ENCODE measurements at places on chromosomes 2 and 18.

GRCh38 chr18:28002841-28003240, 174.1 kb downstream of the CDH2 start:
- no peak for DNase-seq

DNA sequence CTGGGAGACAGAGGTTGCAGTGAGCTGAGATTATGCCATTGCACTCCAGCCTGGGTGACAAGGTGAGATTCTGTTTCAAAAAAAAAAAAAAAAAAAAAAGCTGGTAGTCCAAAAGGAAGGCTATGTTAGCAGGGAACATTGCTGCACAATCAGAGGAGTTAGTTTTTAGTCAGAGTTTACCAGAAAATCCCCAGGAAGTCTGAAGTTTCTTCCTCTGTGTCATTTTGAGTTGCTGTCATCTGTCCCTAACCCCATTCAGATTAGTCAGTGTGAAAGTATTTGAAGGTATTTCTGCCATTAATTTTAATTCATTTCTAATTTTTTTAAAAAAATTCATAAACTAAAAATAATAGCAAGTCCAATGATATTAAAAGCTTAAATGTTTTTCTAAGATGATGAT, 33.5 kb upstream of the CERS6 start:
- no peak for DNase-seq

DNA sequence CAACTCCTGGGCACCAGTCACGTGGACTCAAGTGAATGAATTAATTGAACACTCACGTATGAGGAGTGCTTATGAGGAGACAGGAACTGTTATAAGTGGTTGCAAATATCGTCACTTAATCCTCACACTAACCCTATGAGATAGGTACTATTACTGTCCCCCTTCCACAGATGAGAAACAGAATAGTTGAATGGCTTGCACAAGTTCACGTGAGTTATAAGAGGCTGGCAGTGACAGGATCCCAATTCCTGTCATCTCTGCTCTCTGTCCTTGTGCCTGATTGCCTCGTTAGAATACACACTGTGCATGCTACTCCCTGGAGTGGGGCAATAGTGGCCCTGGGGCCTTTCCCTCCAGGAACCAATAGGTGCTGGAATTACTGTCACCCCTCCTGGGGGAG, 253.5 kb downstream of the DYSF start:
- no peak for DNase-seq

DNA sequence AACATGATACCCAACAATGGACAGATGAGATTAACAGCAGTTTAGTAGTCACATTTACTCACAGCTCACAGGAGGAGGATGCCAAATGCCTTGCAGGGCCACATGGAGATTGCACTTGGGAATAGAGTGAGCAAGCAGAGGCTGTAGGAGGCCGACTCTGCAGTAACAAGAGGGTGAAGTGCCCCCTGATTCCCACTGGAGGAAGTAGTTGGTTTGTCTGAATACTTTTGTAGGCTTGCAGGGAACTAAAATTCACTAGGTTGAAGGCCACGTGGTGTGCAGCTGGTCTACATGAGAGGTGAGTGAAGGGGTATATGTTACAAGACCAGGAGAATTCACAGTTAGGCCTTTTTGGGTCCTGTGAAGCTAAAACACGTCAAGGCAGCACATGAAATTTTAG, 419.3 kb upstream of the TNP1 start:
- no peak for DNase-seq

DNA sequence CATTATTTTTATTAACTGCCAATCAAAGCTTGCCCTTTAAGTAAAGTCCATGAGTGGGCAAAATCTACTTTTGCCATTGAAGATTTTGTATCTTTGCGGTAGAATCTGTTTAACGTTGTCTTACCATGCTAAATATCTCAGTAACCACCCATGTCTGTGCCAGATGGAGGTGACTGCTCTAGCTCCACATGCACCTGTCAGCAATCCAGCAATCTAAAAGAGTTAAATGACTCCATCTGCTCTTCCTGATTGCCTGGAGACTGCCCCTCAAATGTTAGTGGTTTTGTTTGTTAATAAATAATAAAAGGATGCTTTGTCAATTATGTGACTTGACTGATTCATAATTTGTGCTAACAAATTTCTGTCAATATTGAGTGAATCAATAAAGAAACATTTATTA, 141.7 kb downstream of the RBM43 start:
- no peak for DNase-seq

DNA sequence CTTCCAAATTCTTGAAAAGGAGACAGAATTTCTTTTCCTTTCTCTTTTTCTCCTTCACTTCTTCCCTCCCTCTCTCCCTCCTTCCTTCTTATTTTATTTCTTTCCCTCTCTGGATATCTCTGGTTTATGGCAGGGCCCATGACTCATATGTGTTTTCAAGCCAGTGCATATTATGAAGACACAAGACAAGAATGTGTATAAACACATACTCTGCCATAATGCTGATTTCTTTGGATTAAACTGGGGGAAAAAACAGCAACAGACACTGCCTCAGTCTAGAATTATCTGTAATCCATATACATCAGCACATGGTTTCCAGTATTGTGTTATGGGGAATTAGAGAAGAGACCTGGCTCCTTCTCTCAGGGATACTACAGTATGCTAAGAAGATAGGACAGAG, 82.8 kb upstream of the CPO start:
- DNase-seq, result no peak

DNA sequence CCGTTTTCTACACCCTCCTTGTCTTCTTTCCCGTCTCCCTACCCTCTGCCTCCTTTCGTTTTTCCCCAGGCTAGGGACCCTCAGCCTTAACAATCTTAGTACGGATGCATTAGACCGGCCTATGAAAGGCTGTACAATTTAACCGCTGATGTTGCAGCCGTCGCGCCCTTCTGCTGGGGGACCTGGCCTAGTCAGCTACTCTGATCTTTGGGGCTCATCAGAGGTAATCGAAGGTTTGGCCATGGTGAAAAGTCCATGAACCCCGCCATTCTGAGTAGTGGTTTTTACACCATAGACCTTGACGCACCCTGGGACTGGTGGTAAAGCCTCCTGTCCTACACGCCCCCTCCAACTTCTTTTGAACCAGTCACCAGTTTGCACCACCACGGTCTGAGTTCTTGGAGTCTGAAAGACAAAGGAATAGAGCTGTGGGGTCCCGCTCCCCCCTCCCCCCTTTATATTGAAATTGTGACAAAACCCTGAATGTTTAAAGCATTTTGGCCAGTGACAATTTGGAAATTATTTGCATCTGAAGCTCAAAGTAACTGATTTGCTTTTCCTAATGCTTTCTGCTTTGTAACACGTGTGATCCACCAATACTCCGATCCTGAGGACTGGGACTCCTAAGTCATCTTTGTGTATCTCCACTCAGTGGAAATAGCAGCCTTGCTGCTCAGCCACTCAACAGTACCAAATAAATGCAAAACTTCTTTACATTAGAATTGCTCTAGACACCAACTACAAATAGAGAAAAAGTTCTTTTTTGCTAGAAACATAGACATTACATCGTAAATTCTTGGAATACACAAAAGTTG, 642 bp upstream of the SRSF7 start:
- DNase-seq, result no peak

- no peak for DNase-seq
Observed at GRCh38 chr2:74619651-74620297, 28.4 kb downstream of the M1AP start.

GRCh38 chr18:40882468-40882867, 1072.6 kb upstream of the PIK3C3 start:
- DNase-seq, result no peak

DNA sequence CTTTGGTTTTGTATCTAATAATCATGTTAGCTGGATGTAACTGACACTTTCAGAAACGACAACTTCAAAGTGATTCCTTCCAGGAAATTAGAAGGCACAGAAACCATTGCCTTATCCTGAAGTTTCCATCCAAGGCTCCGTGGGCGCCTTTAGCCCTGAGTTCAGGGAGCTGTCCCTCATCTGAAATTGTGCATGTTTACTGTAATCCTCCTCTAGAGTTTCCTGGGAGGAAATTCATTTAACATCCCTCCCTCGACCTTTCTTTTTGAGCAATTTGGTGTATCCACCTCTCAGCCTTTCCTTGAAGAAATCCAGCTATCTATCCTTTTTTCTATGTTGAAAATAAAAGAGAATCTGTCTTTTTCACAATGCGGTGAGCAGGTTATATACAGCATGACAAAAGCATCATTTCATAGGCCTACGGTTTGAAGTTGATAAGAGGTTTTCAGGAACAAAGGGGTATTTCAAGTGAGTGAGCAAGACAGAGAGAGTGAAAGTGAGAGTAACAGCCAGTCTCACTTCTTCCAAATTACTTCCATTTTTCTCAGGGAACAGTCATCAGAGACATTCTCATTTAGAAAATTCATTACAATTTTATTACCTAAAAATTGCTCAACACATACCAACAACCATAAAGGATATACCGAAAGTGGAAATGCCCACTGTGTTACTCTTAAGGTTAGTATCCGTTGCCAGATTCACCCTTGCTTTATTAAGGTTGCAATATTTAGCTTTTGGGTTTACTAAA, 167.3 kb downstream of the MREG start:
- no peak for DNase-seq

GRCh38 chr2:165443511-165443910, 26.0 kb upstream of the CSRNP3 start:
- DNase-seq, result no peak

DNA sequence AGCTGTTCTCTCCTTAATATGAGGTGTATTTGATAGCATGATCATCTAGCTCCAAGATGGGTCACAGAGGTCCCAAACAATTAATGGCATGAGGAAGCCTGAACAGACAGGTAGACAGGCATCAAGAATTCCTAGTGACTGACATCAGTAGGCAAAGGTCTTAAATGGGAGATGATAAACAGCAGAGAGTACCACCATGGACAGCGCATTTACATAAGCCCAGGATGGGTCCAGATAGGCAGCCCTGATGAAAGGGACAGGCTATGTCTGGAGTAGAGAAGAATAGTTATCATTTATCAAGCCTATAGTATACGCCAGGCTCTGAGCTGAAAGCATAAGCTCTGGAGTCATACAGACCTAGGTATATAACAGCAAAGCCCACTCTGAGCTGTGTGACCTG, 434.7 kb upstream of the SETBP1 start:
- no peak for DNase-seq

DNA sequence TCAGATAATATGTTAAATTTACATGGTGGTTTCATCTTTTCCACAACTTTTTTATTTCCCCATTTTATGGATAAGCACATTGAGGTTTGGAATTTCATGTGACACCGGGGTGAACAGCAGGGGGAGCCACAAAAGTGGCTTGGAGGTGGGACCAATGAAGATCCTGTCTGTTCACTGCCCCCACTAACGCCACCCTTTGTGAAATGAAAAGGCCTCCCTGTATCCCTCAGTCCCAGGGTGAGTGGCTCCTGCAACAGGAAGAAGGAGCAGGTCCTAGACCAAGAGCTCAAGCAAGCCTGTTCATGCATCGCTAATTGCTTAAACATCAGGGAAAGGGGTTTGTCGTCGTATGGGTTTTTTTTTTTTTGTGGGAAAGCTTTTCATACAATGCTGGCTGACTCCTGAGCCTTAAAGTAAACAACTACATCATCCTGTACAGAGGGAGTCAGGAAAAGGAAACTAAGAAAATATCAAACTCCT, 267.8 kb upstream of the EPAS1 start:
- DNase-seq, result no peak

DNA sequence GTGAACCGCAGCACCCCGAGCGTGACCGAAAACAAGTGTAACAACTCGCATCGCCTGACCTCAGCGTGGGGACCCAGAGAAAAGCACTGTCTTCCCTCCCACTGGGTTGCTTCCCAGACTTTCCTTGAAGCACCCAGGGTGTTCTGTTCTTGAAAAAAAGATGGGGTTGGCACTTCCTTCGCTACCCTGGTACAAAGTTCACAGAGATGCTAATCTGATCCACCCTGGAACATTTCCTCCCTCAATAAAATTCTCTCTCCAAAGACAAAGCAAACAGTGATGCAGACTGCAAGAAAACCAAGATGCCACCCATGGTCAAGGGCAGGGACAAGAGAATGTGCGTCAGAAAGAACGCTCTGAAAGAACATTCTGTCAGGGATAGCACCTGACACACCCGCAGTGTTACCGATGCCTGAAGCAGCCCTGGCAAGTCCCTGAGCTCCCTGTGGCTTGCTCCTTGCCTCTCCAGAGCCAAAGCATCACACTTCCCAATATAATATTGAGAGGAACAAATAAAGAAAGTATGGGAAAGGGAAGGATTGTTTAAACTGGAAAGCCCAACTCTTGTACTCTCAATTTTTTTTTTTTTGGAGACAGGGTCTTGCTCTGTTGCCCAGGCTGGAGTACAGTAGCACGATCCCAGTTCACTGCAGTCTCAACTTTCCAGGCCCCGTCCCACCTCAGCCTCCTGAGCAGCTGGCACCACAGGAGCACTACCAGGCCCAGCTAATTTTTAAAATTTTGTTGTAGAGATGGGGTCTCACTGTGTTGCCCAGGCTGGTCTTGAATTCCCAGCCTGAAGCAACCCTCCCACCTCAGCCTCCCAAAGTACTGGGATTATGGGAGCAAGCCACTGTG, 70.7 kb downstream of the TBC1D8 start:
- no peak for DNase-seq

DNA sequence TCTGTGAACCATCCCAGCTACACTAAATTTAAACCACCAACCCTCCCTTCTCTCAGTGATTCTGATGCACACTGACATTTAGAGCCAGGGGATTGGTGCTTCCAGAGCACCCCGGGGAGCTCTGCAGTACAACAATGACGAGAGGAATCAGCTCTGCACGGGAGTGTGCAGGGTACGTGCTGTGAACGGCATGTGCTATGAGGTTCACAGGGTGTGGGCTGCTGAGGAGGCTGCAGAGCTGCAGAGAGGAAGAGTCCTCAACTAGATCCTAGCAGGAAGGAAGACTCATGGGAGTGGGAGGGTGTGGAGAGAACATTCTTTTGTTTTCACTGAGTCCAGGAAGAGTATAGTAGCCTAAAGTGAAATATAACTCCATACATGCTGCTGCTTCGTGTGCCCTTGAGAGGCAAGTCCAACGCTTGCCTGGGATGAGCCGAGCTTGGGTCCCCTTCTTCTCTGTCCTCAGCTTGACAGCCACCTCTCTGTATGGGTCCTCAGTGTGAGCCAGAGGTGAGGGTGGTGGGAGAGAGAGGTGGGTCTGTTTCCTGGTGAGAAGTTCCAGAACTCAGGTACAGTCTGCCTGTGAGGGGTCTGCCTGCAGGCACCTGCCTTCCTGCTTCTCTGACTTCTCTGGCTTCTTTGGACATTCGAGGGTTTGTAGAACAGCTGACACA, 118.8 kb downstream of the CTIF start:
- DNase-seq, result no peak

DNA sequence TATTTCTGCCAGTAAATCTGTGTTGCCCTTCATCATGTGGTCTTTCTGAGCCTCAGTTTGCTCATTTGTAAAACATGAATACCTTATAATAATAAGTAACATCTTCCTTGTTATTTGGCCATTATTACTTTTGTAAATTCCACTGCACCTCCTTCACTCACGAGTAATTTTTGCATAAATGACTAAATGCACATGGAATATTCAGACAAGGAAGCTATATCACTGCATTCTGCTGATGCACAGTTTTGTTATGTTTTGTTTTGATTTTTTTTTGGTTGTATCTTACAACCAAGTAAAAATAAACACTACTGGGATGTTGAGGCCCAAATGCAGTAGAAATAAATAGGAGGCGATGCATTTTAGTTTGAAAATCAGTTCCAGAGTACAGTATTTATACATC, 185.3 kb upstream of the POU3F3 start:
- no peak for DNase-seq
